PC-9 (cell line): ENCODE measurements at places on chromosomes 16 and 17.

DNA sequence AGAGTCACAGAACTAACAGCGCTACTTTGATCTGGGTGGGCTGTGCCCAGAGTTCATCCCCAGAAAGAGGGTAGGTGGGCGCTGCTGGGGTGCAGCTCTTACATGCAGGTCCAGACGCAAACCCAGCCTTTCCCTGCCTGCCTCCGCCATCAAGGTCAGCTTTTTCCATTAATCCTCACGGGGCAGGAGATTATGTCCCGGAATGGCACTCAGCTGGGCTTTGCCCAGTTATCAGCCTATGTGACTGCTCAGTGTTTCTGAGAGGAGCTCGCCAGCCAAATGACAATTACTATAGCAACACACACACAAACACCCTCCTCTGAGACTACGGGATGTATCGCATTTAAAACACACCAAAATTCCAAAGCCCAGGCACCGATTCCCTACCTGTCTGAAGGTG lies 20.1 kb downstream of the GLYR1 start:
- DNase-seq, result no peak

GRCh38 chr16:8975039-8975438 lies 11.3 kb upstream of the USP7 start:
- no peak for DNase-seq

- no peak for DNase-seq
Observed at GRCh38 chr17:17180141-17180603, 26.0 kb downstream of the PLD6 start.

- DNase-seq, result no peak
Observed at GRCh38 chr16:48959204-48959603, 322.4 kb downstream of the CBLN1 start.

- DNase-seq, result no peak
Observed at GRCh38 chr17:71301063-71301462, 819.8 kb upstream of the SOX9 start.

DNA sequence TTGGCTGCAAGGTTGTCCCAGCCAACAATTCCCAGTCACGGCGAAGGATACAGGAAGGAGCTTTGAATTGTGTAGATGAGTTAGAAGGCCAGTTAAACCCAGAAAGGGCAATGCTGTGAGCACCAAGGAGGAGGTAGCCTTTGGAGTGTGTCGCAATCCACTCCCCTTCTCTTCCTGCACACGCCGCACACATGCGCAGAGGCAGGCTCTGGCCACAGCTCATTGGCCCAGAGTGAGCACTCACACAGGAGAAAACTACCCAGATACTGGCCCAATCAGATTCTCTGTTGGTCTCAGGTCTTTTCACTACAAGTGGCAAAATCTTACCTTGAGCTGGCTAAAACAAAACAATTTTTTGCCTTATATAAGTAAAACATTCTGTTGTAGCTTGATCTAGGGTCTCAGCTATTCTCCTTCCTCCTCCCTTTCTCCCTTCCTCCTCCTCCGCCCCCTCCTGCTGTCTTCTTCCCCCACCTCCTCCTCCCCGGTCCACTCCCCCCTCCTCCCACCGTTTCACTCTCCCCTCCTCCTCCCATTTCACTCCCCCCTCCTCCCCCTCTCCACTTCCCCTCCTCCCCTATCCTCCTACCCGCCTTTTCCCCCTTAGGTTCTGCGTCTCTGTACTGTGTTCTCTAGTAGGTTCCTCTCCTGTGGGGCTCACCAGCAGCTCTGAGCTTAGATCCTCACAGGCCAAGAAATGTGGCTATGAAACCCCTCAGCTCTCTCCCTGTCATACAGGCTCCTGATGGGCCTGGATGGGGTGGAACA lies 344.9 kb downstream of the CPPED1 start:
- DNase-seq, result no peak

DNA sequence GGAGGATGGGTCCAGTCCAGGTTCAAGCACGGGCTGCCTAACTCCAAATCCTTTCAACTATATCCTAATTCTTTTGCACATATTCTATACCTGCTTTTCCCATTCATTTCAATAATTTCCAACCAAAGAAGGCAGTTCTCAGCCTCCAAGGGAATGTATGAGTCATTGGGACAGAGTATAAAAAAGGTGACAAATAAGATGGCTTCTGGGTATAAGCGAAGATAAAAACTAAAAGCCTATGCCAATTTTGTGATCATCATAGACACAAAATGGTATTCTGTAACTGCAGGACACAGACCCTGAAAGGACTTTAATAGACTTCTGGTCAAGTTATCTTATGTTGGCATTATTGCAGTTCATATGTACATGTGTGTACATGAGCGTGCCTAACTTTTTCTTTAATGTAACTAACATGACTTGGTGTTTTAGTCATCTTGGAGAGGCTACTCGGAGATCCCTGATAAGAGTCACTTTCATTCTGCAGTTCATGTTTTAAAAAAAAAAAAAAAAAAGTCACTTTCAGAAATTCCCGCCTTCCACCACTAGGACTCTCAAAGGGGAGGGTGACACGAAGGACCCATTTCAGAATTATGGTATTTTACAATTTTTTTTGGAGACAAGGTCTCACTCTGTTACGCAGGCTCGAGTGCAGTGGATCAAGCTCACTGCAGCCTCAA lies 17.3 kb downstream of the COG1 start:
- no peak for DNase-seq

- DNase-seq, result no peak
Observed at GRCh38 chr17:38565853-38566665, 39.7 kb downstream of the SRCIN1 start.

- DNase-seq, result no peak
Observed at GRCh38 chr16:17936766-17937402, 399.7 kb downstream of the NPIPA8 start.

DNA sequence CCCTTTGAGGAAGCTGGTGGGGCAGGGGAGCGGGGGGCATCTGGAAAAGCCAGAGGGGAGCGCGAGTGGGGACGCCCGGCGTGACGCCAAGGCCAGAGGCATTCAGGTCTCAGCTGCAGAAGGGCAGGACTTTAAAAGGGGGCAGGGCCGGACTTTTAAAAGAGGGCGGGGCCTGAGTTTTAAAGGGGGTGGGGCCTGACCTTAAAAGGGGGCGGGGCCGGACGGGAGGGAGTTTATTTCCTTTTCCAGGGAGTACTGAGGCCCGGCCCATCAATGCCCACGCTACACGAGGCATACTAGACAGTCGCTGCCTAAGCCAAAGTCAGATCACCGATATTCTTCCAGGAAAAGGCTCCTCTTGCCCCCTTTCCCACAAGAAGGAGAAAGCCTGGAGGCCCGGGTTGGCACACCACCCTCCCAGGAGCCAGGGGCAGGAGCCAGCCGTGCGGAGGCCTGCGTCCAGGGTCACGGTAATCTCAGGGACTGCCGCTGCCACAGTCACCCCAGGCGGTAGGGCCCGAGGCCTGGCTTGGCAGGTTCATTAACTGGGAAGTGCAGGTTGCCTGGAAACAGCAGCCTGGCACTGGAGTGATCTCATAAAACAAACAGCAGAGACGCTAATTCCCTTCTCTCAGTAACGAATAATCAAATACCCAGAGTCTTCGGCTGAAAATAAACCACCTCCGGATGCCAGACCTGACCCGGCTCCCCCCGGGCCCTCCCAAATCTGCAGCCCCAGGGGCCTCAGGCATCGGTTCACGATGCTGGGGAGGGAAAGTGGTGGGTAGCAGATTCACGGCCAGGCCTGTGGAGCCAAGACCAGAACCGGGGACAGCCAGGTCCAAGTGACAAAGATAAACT lies 90.7 kb downstream of the TIMM22 start:
- peak; percentile 94 for DNase-seq

DNA sequence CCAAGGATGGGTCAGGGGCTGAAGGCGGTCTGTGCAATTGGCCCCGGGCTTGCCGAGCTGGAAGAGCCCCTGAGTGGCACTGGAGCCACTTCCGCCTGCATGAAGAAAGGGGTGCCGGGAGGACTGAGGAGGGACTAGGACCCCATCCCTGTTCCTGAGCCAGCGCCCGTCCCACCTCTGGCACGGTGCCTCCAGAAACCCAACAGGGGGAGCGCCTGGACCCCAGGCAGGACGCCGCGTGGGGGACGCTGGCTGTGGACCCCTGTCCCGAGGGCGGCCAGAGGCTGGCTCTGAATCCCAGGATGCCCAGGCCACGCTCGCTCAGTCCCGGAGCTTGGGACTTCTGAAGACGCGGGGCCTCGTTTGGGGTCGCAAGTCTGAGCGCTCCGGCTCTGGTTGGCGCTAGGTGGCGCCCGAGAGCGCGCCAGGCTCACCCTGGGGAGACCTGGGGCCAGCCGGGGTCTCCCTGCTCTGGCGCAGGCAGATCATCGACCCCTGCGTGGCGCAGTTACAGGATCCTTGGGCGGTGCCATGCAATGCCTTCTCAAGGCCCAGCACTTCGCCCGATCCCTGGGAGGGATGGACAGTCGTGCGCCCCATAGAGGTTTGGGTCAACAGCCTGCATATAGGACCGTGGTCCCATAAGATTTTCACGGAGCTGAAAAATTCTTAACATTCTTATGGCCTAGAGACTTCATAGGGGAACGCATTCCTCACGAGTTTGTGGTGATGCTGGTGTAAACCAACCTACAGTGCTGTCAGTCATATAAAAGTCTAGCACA lies 58.5 kb upstream of the CREBBP start:
- peak; percentile 77 for DNase-seq

- no peak for DNase-seq
Observed at GRCh38 chr16:80931801-80932707, 74.6 kb downstream of the CMC2 start.

GRCh38 chr16:86117756-86118155 lies 218.8 kb downstream of the IRF8 start:
- no peak for DNase-seq

DNA sequence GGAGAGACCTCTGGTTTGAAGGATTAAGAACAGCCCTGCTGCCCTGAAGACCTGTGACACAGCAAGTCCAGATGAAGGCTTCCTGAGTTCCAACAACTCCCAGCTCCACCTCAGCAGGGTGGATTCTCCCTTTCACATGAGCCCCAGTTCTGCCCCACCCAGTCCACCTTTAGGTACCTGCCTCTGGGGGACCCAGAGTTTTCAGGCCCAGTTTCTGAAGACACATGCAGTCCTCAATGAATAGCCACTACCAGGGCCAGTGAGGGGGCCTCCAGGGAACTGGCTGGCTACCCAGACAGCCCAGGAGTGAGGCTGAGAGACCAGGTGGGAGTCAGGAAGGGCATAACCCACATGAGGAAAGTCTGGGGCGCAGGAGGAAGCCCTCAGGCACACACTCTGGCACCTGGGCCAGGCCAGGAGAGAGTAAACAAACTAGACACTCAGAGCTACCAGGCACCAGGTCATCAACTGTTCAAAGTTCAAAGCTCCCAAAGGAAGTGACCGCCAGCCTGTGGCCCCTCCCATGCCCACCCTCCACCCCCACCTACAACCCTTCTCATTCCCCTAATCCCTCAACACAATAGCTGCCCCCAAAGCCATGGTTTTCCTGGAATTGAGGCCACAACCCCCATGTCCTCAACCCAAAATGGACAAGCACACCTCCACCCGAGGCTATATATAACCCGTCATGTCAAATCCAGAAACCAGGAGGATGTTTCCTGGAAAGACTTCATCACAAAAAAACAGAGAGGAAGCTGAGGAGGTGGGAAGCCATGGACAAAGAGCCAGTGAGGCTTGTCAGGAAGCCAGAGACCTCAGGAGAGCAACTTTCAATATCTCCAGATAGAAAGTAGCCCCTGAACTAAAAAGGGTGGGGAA lies 2.1 kb downstream of the MYO18A start:
- peak; percentile 69 for DNase-seq

- DNase-seq, result no peak
Observed at GRCh38 chr17:49285716-49286115, 55.1 kb upstream of the PHOSPHO1 start.

GRCh38 chr17:80352991-80353665 lies 61.8 kb upstream of the ENDOV start:
- no peak for DNase-seq

DNA sequence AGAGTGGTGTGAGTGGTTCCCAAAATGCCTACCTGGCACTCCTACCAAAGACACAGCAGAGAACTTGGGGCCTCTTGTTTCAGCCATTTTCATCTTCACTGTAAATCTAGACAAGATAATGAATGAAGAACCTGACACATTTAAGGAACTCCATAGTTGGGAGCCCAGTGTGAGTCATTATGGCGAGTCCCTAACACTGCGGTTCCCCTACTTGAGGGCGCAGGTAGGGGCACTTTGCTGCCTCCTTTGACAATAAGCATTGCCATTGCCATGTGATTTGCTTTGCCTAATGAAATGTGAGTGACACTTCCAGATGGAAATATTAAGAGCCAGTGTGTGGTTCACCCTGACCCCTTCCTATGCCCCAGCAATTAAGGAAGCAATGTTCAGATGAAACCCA lies 517.6 kb downstream of the MAF start:
- DNase-seq, result no peak

DNA sequence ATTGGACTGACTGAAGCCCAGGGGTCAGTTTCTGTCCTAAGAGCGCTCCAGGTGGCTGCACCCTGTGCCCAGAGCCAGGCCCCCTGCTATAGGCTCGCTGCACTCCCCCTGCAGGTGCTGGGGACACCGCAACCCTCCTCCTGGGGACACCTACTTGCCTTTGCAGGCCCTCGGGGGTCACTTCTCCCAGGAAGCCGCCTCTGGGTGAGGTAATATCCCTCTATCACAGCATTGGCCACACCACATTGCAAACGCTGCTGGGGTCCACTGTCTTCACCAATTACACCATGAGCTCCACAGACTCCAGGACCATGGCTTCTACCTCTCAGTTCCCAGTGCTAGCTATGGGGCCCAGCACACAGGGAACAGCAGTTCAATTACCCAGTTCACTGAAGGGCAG lies 14.9 kb downstream of the USP36 start:
- no peak for DNase-seq

GRCh38 chr17:77491921-77492445 lies 351.2 kb downstream of the SEC14L1 start:
- no peak for DNase-seq

DNA sequence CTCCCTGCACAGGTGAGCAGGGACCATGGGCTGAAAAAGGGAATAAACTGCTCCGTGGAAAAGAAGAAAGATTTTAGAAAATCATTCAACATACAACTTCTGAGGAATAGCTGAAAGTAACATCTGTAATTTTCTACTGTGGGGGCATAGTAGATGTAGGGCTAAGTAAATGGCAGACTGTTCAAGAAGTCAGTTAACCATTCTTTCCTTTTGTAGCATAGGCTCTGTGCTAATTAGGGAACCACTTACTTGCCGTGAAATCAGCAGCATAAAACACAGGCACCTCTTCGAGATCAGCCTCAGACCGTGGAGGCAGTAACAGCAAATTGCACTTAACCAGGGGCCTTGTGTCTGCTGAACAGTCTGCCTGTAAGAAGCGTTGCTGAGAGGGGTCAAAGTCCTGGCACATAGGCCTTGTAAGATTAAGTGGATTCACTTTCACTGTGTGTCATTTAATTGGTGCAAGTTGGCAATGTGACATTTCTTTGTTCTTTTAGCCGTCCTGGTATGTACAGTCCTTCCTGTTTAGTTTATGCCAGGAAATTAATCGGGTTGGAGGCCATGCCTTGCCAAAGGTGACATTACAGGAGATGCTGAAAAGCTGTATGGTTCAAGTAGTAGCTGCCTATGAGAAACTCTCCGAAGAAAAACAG lies 10.4 kb downstream of the COG1 start:
- DNase-seq, result no peak

DNA sequence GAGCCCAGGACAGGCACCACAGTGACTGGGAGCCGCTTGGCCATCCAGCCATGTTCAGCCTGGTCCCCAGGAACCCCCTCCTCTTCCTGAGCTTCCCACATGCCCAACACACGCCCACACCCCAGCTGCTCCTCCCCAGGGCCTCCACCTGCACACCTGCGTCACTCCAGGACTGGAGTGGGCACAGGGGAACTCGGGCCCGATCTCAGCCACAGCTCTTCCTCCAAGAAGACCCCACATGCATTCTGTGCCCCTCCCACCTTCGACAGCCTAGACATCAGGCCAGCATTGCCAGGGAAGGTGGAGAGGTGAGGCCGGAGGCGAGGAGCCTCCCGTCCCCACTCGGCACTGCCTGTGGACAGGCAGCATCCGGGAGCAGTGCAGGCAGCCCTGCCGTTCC lies 6.0 kb upstream of the VASN start:
- DNase-seq, result no peak
